ENCODE measurements at places on chromosomes 16 and 17. TPM values are rescaled to one million over a fixed set of nuclear protein-coding genes. Genes with fewer than 3 reads are reported as not detected.

C16orf95 gene
- total RNA-seq: 5.6 TPM

GAS2L2 gene
- total RNA-seq: not detected

TNFRSF13B gene
- not detected for total RNA-seq

HOXB5 gene
- not detected for total RNA-seq

NACA2 gene
- not detected for total RNA-seq

ARL5C gene
- total RNA-seq: not detected

SLFN14 gene
- not detected for total RNA-seq

CLDN7 gene
- 4.5 TPM for total RNA-seq

TNFRSF17 gene
- total RNA-seq: not detected

SLC13A5 gene
- not detected for total RNA-seq

All from uterine smooth muscle cell (primary cell).